ENCODE measurements at places on chromosomes 2 and 18.
A peak's percentile ranks its signal among the peaks of the same experiment; 100 is the strongest.

- DNase-seq = no peak
These were observed 37.7 kb downstream of the RPIA start for GRCh38 chr2:88729061-88729745.

- no peak for DNase-seq
These were observed 165.1 kb upstream of the TPO start for GRCh38 chr2:1248187-1248586.

- no peak for DNase-seq
These were observed 75.9 kb upstream of the CAB39 start for GRCh38 chr2:230636684-230637271.

GRCh38 chr18:74825460-74825859, 227.8 kb downstream of the ZNF407 start:
- no peak for DNase-seq

DNA sequence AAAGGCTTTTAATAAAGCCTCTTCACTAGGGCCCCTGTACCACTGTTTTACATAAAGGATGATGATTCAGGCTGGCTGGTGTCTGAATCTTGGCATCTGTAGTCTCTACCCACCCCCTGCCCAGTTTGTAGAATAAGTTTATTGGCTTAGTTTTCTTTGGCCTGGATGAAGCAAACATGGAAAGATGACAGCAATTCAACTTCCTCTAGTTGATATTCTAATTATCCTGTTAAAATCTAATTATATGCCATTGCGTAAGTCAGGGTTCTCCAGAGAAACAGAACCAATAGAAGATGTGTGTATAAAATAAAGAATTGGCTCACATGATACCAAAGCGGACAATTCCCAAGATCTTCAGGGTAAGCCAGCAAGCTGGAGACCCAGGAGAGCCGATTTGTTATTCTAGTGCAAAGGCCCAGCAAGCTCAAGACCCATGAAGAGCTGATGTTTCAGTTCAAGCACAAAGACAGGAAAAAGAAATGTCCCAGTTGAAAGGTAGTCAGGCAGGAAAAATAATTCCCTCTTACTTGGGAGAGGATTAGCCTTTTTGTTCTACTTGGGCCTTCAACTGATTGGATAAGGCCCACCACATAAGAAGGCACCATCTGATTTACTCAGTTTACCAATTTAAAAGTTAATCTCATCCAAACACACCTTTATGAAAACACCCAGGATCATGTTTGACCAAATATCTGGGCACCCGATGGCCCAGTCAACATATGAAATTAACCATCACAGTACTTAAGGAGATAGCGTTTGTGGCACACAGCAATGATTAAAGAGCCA, 82.6 kb upstream of the LYPD1 start:
- DNase-seq = no peak

DNA sequence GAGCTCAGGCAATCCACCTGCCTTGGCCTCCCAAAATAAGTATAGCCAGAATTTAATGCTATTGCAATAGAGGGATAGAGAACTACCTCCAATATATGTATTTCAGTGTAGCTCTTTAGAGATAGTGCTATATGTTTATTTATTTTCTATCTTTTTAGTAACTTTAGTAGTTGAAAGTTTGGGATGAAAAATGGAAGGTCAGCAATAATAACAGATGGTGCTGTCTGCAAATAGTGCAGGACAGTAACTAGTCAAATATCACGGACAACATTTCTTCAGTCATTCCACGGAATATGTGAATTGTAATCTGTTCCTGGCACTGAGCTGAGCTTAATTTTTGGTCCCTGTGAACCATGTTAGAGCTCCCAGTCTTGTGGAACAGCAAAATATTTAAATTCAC, 43.2 kb upstream of the GULP1 start:
- DNase-seq = no peak

DNA sequence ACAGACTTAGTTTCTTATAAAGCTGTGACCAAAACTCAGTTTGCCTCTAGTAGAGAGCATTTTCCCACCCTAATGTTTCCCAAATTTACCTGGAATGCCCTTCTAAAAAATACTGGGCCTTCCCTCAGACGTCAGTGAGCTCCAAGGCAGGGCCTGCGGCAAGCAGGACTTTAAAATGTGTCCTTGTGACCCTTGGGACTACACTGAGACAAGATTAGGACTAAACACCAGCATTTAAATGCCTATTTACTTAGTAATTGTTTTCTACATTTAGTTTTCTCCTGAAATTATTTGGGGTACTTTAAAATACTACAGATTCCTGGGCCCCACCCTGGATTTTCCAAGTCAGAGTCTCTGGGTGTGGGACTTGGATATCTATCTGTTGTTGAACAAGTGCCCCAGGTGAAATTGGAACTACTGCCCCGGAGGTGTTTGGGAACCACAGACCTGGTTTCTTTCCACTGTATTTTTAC, 14.3 kb downstream of the GATA6 start:
- no peak for DNase-seq

DNA sequence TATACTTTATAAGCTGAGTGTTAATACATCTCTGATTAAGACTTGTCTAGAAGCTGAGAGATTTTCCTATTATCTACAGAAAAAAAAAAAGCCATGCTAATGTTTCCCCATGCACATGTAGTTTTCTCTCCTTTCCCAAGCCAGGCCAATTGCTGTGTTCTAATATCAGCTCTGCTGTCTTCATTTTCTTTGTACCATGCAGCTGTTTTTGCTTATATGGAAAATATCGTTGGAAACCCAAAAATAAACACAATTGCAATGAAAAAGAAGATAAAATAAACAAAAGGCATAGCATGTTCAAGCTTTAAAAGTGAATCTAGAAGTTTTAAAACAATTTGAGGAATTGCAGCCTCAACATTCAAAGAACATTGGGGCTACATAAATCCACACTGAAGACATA, 817.4 kb upstream of the ACVR2A start:
- no peak for DNase-seq

- DNase-seq = no peak
These were observed 2.6 kb downstream of the ANKRD44 start for GRCh38 chr2:197307933-197308521.

DNA sequence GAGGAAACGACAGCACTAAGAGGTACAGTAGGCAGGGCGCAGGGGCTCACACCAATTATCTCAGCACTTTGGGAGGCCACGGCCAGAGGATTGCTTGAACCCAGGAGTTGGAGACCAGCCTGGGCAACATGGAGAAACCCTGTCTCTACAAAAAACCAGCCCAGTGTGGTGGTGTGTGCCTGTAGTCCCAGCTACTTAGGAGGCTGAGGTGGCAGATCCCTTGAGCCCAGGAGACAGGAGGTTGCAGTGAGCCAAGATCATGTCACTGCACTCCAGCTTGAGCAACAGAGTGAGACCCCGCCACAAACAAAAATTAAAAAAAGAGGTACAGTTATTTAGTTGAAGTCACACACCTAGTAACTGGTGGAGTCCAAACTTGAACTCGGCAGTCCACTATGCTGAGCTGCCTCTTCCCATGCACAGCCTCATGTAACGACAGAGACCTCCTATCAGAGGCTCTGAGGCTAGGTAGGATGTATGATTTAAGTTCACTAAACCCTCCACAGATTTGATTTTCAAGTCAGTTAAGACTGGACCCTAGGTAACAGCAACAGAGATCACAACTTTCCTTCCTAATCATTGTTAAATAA, 8.7 kb downstream of the STK17B start:
- DNase-seq = no peak

- no peak for DNase-seq
These were observed 971.1 kb upstream of the ACVR2A start for GRCh38 chr2:146873646-146874259.

- DNase-seq = no peak
These were observed 33.8 kb downstream of the TEX51 start for GRCh38 chr2:126932529-126932928.

GRCh38 chr2:30393510-30393909, 53.5 kb upstream of the LCLAT1 start:
- DNase-seq = no peak

DNA sequence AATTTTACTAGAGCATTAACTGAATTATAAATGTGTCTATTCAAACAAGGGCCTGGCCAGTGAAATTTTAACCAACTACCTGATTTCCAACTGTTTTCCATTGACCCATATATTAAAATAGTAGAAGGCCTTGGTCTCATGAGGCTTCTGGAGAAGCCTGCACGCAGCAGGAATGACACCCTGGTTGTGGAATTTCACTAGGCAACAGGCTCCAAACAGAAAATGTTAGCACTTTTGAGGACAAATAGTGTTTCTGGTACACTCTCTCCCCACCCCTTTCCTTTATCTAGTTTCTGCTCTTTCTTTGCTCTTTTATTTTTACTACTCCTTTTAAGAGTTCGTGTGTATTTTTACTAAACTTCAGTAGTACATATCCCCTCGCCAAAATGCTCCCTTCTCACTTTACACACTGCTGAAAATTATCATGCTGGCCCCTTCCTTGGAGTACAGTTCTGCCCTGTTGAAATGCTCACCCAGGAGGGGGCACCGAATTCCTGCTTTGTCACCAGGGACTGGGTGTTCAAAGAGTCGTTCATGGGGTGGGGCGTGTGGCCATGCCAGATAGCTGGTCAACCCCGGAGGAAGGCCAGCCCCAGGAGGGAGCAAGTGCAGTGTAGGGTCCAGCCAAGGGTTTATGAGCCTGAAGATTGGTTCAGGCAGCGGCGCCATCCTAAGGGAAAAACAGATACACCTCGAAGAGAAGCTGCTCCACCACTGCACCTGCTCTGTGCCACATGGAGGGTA, 22.1 kb upstream of the COL6A3 start:
- no peak for DNase-seq

GRCh38 chr2:214750529-214750928, 59.0 kb downstream of the BARD1 start:
- no peak for DNase-seq

- DNase-seq = no peak
These were observed 3.6 kb upstream of the D2HGDH start for GRCh38 chr2:241730671-241731293.

GRCh38 chr18:1914489-1914888, 656.8 kb downstream of the METTL4 start:
- DNase-seq = peak; percentile 13

DNA sequence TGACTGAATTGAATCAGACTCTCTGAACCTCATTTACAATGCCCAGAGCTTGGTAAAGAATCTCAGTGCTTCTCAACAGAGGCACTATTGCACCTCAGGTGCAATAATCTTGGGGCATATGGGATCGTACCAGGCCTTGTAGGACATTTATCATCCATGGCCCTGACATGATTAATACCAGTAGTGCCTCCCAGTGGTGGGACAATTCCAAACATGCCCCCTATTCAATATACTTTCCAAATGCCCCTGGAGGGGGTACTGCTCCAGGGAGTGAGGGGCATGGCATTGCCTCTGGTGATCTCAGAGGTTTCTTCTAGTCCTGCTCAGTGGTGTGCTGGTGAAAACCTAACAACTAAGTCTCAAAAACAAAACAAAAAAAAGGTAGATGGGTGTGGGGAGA, 174.9 kb upstream of the SMAD2 start:
- DNase-seq = no peak

GRCh38 chr2:40384714-40385113, 67.2 kb downstream of the SLC8A1 start:
- DNase-seq = no peak

- DNase-seq = peak; percentile 6
These were observed 18.5 kb upstream of the CCDC93 start for GRCh38 chr2:118032169-118033013.

DNA sequence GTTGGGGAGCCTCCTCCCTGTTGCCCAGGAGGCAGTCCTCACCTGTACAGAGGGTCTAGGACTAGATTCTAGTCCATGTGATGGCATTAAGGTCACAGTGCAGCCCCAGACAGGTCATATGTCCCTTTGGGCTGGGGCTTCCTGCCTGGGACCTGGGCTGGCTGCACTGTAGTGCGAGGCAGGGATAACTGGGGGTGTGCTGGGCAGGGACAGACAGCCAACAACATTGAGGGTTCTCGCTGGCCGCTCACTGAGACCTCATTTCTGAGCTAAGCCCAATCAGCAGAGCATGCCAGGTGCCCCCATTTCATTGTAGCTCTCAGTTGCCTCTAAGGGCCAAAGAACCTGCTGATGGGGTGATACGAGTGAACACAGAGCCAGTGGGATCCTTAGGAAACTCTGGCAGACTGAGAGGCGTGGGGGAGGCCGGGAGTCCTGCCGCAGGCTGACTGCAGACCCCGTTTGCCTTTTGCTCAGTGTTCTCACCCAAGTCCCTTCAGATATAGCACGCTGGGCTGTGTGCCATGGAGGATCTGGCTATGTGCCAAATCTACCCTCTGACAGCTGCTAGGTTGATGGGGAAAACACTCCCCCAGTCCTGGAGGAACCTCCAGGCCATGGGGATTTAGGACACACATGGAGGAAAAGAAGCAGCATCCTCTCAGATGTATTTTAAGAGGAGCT, 51.9 kb downstream of the DYSF start:
- DNase-seq = no peak

GRCh38 chr2:10668402-10669012, 21.3 kb downstream of the NOL10 start:
- peak; percentile 59 for DNase-seq

- no peak for DNase-seq
These were observed 17.5 kb upstream of the RAB31 start for GRCh38 chr18:9690418-9691188.

DNA sequence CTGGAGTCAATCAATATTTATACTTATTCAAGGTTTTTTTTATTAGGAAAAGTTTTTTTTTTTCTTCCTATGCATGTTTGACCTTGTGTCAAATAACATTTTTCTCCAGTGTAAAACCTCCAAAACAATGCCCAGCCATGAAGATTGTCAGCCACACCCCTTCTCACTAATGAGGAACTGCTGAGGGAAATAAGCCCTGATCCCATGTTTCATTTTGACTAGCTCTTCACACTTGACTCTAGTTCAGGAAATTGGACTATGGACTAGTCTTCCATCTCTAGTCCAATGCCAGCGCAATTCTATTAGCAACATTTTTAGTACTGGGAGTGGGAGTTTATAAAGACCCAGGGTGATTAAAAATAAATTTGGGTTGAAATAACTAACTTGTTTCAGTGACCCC, 275.6 kb upstream of the CXCR4 start:
- DNase-seq = no peak

DNA sequence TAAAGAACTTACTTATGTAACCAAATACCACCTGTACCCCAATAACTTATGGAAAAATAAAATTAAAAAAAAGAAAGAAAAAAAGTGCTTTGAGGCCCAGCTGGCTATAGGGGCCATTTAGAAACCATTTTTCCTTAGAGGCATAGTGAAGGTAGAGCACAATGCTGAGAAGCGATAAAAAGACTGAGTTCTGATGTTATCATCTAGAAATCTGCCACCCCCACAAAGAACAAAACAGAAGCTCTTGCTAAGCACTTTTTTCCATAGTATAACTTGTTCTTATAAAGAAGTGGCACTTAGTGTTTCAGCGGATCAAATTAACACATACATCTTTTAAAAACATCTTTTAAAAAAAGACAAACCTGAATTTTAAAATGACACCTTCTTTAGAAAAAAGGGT, 51.4 kb downstream of the ICOS start:
- DNase-seq = no peak

- DNase-seq = no peak
These were observed 26.4 kb downstream of the SPEG start for GRCh38 chr2:219461047-219461514.

- peak; percentile 27 for DNase-seq
These were observed 799.7 kb upstream of the ACVR2A start for GRCh38 chr2:147045113-147045512.

- DNase-seq = no peak
These were observed 134.0 kb downstream of the MCFD2 start for GRCh38 chr2:46781468-46782189.

All from NCI-H748 treated with DMSO at 0.1 percent for 48 hours (cell line).